ENCODE measurements at places on chromosomes 7 and 10.

- DNase-seq: no peak
Observed at GRCh38 chr7:101240226-101241014, 2.8 kb upstream of the CLDN15 start.

DNA sequence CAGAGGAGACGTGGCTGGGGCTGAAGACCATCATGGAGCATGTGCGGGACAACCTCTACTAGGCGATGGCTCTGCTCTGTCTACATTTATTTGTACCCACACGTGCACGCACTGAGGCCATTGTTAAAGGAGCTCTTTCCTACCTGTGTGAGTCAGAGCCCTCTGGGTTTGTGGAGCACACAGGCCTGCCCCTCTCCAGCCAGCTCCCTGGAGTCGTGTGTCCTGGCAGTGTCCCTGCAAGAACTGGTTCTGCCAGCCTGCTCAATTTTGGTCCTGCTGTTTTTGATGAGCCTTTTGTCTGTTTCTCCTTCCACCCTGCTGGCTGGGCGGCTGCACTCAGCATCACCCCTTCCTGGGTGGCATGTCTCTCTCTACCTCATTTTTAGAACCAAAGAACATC, 22.0 kb upstream of the CPA5 start:
- no peak for DNase-seq

DNA sequence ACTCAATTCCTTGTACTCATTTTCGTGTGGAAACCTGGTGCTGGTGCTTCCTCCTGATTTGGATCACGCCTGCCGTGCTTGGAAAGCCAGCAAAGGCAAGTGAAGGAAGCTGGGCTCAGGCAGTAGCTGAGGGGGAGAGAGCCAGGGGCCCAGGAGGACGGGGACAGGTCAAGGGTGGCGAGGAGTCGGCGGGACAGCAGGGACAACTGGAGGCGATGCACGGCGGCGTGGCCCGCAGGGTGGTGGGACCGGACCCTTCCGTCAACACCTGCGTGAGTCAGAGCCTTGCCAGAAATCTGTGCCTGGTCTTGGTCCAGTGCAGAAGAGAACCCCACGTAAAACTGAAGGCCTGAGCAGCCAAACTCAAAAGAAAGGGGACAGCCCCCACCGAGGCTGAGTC, 309.7 kb upstream of the SHH start:
- no peak for DNase-seq

- DNase-seq: no peak
Observed at GRCh38 chr7:123401295-123401694, 133.1 kb downstream of the IQUB start.

DNA sequence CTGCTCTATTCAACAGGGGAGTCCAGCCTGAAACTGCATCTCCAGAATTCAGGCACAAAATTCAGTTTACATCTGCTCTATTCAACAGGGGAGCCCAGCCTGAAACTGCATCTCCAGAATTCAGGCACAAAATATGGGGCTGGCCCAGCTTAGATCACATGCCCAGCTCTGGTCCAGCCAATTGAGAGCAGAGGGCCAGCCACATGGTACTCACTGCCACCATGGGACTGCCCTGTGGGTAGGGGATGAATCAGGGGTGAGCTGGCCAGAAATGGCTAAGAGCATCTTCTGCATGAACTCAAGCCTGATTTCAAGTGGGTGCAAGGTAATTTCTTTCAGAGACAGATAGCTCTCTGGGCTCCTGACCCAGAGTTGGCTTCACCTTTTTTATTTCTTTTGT, 156.6 kb upstream of the LYZL2 start:
- no peak for DNase-seq

DNA sequence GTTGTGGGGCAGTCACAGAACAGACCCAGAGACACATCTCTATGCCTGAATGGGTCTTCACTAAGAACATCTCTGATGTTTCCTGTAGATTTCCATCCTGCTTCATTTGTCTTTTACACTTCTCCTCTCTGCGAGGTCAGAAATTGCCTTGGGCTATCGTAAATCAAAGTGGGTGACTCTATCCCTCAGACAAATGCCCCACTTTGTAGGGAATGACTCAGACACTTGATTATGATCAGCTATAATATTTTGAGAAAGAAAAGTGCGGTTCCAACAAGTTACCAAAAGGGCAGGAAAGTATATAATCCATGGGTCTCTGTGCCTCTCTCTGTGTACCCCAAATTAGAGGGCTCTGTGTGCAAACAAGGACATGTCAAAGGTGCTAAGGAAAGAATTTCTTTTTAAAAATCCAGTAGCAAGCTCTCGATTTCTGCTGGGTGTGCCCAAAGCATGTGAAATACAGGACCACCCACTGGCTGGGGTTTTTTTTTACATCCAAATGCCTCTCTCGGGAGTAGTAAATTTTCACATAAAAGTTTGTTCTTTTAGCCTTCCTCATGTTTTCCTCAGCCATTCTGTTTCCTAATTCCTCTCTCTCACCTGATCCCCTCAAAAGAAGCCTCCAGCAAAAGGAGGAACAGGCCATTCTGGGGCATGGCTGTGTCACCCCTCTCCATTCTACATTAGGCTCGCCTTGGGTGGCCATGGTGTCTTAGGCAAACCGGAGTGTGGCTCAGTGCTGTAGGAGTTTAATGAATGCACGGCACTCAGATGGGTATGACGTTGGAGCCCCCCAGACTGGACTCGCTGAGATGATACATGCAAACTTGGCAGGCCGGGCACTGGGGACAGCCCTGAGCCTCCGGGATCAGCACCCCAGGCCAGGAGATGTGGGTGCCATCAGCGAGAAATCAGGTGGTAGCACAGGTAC, 6.3 kb upstream of the OPN4 start:
- DNase-seq: no peak

DNA sequence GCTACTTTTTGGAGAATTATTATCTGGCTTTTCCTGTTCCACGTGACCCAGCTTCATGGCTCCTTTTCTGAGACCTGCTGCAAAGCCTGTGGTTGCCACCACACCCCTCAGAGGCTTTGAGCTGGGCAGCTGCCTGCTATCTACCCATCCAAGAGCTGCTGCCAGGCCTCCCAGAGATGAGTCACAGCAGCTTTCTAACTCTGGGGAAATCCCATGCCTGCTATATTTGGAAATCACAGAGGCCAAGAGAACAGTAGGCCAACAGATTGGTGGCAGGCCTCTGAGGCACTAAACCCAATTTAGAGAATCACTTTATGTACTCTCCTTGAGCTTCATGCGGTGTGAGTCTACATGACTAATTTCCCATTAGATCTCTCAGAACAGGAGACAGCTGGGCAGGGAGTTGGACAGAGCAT, 35.2 kb downstream of the SGCE start:
- peak; percentile 33 for DNase-seq

DNA sequence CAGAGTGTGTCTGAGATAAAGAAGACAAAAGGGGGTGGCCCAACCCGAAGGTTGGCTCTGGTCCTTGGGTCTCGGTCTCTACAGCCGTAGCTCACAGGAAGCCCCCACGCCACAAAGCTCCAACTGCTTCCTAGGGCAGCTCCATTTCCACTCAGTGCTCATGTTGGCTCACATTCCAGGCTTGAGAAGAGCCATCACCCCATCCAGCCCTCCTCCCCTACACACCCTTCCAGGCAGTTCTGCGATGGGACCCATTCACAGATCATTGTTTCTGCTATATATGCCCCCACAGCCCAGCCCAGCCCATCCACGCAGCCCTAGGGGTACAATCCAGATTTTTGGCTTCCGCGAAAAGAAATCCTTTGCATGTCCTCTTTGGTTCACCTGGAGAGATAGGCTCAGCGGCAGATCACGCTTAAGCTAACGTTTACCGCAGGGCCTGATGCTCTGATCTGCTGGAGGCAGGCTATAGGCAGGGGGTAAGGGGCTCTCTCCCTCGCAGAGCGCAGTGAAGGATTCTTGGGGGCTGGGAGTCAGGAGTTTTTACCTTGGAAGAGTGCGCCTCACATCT, 6.2 kb upstream of the HOXA11 start:
- no peak for DNase-seq

DNA sequence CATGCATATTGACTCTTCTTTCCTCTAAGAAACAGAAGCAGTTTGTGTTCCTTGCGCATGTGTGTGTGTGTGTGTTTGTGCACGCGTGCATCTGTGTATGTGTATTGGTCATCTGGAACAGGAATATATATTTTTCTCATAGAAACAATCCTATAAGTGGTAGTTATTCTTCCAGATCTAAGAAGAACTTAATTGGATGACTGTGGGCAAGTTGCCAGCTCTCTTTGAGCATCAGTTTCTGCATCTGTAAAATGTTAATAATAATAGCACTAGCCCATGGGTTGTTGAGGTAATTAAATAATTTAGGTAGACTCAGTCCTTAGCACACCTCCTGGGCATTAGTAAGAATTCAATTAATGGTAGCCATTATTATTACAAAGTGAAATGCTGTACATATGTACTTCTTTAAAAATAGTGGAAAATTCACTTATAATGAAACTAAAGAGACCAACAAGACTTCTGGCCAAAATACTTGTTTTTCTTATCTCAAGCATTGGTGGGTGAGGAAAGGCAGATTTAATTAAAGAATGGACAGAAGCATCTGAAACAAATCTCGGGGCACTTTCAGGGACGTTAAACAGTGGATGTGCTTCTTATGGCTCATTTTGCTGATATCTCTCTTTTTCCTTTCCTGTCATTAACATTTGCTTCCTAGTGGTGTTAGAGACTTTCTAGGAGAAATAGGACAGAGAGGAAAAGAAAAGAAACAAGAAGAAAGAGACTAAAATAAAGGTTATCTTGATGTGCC, 124.9 kb upstream of the HABP2 start:
- DNase-seq: no peak

DNA sequence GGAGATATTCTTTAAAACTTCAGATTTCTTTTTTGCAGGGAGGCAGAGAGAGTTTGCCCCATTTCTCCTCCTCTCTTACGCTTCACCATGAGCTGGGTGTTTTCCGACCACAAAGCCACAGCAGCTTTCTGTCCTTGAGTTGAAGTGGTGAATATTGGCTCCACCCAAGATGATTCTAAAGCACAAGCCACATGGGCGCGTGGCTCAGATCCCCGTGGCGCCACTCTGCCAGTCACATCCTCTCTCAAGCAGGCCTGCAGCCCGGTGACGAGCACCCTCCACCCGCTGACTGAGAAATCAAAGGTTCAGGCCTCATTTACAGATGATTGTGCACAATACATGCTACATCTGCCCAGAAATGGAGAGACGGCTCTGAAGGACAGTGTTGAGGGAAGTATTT, 27.6 kb upstream of the RNF32 start:
- peak; percentile 41 for DNase-seq

DNA sequence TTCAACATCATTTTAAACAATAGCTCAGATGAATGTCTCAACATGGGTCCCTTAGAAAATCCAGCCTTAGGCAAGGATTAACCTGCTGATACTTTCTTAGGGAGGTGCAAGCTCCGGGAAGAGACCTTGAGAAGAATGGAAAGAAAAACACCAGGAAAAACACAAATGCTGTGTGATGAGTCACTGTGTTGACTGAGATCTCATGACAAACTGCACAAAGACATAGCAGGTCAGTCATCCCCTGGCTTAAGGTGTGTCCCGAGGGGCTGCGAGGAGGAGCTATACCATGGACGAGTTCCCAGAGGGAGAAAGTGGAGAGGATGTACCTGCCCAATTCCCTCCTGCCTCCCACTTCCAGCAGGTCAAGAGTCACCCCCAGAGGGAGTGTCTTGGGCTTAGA, 98.0 kb downstream of the TEX36 start:
- no peak for DNase-seq

DNA sequence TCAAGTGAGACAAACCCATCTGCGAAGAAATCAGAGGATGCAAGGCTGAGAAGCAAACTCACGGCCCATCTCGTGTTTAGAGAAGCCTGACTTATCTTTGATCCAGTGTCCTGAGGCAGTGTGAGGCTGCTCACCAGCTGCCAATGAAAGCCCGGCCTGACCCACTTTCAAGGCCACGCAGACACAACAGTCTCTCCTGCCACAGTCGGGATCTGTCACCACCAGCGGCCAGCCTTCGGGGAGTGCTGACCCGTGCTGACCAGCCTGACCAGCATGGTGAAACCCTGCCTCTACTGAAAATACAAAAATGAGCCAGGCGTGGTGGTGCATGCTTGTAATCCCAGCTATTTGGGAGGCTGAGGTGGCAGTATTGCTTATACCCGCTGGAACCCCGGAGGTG, 7.4 kb upstream of the DNAJB6 start:
- DNase-seq: no peak

DNA sequence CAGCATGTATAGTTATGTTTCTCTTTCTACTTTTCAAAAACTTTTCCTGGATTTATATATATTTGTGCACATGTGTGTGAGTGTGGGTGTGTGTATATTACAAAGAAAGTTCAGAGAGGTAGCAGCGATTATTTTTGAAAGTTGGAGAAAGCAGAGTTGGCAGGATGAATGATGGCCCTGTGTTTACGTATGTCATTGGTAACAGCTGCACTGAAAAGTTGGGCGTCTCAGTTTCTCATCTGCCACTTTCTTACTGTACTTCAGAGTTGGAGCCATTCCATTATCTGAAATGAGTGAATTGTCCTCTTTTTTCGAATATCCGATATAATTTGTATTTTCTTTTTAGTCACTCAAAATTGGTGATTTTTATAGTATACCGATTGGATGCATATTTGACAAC, 172.2 kb downstream of the CDK14 start:
- no peak for DNase-seq

- DNase-seq: no peak
Observed at GRCh38 chr10:12177642-12178041, 18.0 kb downstream of the NUDT5 start.

DNA sequence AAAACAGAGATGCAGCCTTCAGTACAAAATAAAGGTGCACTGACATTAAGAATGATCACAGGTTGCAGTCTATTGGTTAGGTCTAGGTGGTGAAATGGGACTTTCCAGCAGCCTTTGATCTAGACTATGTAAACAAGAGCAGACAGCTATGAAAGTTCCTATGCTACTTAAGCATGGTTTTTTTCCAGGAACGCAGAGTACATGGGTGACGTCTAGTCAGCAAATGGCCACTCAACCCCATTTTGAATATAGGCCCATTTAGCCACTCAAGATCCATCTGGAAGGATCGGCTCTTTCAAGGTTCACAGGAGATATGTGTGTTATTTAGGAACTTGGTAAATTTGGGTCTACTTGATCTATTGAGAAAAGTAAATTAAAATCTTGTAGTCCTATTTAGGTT, 1424.6 kb upstream of the LRRTM3 start:
- no peak for DNase-seq

DNA sequence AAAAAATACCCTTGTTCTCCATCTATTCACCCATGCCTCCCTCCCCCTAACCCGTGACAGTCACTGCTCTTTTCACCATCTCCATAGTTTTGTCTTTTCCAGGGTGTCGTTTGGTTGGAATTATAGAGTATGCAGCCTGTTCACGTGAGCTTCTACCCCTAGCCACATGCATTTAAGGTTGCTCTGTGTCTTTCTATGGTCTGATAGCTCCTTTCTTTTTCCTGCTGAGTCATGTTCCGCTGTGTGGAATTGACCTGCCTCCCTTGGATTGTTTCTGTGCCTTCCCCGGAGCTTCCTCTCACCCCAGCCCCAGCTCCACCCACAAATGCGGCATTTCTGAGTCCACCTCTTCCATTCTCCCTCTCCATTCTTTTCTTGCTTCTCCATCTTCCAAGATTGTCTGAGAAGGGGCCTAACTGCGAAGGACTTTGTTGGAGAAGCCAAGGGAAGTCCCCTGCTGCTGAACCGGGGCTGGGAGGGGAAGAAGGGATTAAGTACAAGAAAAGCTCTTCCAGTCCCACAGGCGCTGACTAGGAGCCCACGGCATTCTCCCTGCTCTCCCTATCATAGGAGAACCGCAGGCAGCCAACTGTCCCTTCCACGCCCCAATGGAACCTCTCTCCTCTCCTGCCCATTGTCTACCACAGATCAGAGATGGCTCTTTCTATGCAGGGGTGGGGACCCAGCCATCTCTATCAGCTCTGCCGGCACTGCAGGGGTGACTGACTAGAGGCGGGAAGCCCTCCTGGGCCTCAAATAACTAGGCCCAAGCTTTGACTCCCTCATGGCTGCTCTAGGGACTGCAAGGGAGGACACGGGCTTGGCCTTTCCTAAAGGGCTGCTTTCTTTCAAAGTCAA, 87.5 kb upstream of the ANLN start:
- DNase-seq: no peak

All from activated CD4-positive, alpha-beta T cell treated with anti-CD3 and anti-CD28 coated beads for 24 hours (primary cell).